ENCODE measurements at places on chromosomes 11 and 22. TPM values are rescaled to one million over a fixed set of nuclear protein-coding genes. Genes with fewer than 3 reads are reported as not detected.

- peak; percentile 6 for DNase-seq
- no peak overlapping the region for H3K27ac ChIP-seq
- no peaks in the 10 kb centered on the region for H3K36me3 ChIP-seq
- peak overlapping the region; percentile 86 for H3K4me3 ChIP-seq
- peaks cover 24% of the 10 kb centered on the region for H3K4me1 ChIP-seq
Measured at GRCh38 chr11:2447951-2448650, 3.3 kb downstream of the KCNQ1 start.

DNA sequence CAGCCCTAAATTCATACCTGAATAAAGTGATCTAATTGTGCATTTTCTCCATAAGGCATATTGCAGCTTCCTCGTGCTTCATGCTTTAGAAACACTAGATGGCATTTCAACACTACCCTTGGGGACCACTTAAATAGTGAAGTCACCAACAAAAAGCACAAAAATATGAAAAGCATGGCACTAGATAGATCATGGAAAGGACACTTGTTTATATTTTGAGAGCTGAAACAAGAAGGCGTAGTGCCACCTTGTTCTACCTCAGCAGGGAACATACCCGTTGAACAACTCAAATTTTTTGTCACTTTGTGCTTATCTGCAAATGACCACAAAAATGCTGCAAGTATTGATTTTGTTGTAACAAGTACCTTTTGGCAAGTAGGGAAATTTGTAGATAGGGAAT is 8.6 kb downstream of the TBCEL start:
- H3K36me3 ChIP-seq = peaks cover 7% of the 10 kb centered on the region
- peaks cover 29% of the 10 kb centered on the region for H3K4me1 ChIP-seq
- DNase-seq = no peak
- no peak overlapping the region for H3K27ac ChIP-seq
- no peak overlapping the region for H3K4me3 ChIP-seq
- no peaks in the 10 kb centered on the region for H3K27me3 ChIP-seq

The CAPN5 gene
- 0.62 TPM for total RNA-seq

DNA sequence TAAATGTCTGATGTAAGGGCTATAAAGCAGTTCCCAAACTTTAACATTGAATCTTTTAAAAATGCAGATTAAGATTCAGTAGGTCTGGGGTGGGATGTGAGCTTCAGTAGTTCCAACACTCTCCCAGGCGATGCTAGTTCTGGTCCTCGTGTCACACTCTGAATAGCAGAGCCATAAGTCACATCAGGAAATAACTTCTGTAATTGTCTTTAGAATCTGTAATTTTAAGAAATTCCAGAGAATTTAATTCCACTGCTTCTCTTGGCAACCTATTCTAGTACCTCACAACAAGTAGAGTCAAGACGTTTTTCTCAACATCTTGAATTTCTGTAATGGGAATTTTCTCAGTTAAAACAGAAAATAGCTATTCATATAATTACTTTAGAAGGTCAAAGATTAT is 223.1 kb downstream of the TMEM135 start:
- H3K27ac ChIP-seq = no peak overlapping the region
- H3K4me3 ChIP-seq = no peak overlapping the region
- DNase-seq = no peak
- no peaks in the 10 kb centered on the region for H3K36me3 ChIP-seq

All from activated CD4-positive, alpha-beta T cell treated with anti-CD3 and anti-CD28 coated beads for 36 hours (primary cell).